ENCODE measurements at places on chromosomes 1 and 21.

DNA sequence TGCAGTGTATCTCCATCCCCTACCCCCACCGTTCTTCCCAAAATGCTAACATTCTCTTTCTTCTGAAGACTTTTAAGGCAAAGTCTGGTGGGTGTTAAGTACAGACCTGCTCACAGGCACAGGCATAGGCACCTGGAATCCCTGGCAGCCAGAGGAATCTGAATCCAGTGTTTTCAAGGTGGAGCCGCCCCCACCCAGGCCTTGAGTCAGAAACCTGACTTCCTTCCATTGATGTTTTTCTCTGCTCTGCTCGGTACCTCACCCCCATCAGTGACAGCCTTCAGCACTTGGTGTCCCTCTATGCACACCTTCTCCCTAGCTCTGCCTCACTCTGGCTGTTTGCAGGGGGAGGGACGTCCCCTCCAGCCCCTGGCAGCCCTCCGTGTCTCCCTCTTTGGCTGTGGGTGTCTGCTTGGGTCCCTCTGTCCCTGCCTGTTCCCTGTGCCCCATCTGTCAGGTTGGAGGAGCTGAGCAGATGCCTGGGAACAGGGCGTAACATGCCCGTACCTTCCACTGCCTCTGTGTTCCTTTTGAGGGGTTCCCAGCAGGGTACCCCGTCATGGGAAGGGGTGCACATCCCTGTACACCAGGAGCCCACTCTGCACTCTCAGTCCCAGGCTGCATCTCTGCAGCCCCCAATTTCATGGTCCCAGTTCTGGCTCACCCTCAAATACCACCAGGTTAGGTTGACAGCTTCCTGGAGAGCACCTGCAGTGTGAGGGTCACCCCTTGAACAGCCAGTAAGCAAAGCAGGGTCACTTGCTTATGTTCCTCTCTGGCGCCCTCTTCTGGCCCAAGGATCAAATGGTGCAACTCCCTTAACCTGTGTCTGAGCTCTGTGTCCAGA lies 6.7 kb downstream of the NCDN start:
- DNase-seq, result peak; percentile 78

DNA sequence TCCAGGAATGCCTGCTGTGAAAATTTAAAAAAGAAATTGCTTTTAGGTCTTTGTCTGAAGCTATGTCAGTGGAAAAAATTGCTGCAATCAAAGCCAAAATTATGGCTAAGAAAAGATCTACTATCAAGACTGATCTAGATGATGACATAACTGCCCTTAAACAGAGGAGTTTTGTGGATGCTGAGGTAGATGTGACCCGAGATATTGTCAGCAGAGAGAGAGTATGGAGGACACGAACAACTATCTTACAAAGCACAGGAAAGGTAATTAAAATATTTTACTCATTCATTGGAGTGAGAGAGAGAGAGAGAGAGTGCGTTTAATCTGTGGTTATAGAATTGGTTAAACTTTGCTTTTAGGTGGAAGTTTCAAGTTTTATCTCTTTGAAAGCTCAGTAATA lies 20.0 kb downstream of the CDC73 start:
- DNase-seq, result no peak

DNA sequence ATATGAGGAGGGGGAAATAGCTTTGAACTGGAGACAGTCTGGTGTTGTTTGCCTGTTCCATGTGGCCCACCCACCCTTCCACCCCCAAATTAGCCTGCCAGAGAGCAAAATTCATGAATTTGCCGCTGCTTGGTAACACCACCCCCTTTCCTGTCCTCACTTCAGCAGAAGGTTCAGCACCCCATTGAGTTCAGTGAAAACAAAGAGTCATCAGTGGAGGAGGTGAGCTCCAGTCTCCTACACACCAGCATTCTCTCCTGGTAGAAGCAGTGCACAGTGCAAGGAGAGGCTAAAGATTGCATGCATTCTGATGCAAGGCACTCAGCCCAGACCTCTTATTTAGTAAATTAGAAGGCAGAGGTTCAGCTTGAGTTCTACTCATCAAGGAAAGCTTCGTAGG lies 99.7 kb upstream of the DYNLT5 start:
- DNase-seq, result no peak

DNA sequence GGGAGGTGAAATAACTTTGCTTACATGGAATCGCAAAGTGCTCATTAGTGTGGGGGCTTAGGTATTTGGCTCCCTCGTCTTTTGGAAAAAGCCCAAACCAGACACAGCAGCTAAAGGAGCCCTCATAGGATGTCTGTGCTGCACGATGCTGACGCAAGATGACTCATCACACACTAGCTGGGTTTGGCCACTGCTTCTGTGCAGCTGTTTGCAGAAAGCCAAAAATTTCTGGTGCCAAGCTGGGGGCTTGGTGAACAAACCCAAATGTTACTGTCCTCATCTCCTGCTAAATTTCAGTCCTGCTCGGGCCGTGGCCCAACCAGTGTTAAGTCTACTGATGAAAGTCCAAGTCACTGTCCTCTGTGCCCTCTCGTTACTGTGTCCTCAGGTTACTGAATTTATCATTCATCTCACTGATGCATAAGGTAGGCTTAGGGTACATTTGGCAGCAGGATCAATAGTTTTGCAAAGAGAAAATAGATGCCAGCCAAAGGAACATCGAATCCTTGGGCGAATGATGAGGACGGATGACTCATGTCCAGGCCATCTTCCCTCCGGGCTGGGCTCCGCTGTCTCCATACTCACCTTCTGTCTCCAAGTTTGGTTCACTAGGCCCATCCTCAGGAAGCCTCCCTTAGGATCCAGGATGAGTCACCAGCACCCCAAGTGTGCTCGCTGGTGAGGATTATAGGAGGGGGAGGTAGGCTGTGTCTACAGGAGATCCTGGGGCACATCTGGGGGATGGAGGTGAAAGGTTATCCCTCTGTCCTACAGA lies 177.7 kb downstream of the ADSS2 start:
- no peak for DNase-seq

DNA sequence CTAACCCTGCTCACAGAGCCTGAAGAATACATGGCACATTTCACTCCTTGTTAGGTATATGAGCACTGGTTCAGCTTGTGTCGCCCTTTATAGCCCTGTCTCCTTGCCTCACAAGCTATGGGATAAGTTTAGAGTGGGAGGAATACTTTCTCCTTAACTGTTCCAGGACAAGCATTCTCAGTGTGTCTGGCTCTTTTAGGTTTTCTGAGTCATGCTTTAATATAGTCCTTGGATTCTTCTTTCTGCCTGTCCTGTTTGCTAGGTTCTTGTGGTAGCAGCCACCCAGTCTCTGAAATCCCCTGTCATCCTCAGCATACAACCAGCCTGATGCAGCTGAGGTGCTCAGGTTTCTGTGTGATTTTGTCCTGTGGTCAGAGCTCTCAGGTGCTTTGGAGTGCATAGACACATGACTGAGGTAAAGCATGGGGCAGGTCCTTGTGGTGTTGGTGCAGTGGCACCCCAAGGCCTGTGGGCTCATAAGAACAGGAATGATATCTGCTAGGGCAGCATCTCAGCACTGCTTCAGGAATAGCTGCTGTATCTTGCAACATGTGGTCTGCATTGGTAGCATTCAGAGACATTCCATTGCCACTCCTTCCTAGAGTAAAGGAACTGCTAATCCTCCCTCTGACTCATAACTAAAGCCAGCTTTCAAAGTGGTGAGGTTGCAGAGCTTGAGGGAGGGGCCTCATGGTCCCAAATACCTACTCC lies 14.2 kb upstream of the CASQ2 start:
- no peak for DNase-seq

GRCh38 chr1:93442741-93443140 lies 5.2 kb upstream of the FNBP1L start:
- DNase-seq, result no peak

DNA sequence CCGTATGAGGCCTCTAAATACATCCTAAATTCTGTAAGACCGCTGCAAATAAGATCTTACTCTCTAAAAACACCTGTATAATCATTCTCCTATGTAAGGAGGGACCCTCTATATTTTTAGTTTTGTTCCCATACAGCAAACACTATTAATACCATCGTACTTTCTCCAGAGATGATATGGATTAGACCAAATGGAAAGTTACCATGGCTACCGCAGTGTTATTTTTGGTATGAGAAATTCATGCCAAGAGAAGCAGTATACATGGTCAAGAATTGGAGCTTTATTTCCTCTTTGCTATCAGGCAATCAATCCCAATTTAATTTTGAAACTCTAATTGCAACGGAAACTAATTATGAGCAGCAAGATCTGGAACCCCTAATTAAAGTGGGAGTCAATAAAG lies 70.0 kb downstream of the BCAR3 start:
- no peak for DNase-seq

DNA sequence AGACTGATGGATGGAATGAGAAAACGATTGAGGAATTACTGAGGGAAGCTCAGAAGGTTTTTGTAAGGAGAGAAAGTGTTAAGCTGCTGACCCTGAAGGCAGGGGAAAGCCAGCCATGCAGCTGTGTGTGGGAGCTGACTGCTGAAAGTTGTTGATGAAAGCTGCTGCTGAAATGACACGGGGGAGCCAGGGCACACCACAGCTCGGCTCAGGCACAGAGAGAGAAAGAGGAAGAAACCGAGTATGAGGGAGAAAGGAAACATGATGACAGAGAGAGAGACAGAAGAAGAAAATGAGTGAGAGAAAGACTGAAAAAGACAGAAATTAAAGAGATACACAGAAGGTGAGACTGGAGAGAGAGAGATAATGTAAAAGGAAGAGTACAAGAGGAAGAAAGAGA lies 115.5 kb downstream of the LRRC53 start:
- DNase-seq, result no peak

DNA sequence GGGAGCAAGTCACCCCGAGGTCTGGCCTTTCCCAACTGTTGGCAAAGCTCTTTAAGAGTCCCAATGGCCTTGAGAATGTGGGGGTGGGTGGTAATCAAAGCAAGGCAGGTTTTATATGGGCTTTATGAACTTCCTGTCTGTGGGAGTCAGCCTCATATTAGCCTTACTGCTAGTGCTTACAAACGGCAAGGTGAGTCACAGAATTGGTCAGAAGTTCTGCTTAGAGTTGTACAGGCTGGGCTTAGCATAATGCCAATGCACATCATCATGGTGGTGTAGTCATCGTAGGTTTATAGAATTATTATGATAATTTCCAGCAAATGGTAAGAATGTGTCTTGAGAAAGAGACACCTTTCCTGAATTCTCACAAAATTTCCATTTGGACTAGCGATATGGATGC lies 192.7 kb upstream of the KIAA0040 start:
- DNase-seq, result no peak

DNA sequence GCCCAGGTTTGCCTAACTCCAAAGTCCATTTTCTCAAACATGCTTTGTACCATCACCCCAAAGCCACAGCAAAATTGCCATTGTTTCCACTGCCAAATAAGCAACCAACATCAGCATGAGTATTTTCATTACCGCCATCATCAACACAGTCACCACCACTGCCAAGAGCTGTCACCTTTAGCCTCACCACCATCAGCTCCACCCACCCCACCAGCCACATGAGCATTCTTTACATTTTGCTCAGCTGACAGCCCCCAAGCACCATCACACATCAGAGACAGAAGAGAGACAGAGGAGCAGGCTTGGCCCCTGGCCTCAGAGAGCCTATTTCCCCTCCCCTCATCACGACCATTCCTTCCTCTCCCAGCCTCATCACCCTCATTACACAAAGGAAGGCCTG lies 42.7 kb downstream of the TAS1R2 start:
- DNase-seq, result no peak

DNA sequence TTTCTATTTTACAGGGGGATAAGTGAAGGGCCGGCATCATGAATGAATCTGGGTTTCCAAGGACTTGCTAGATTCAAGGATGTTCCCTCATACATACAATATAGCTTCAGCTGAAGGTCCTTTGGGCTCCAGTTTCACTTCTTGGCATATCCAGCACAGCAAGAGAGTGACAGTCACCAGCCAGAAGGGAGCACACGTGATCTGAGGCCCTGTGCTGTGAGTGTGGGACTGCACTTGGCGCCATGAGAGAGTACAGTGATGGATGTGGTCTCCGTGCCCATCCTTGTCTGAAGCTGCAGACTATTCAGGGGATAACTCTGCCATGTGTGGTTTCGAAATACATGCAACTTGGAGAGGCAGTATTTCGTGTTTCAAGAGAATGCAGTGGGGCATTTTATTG lies 159.7 kb upstream of the DSCAM start:
- DNase-seq, result no peak

DNA sequence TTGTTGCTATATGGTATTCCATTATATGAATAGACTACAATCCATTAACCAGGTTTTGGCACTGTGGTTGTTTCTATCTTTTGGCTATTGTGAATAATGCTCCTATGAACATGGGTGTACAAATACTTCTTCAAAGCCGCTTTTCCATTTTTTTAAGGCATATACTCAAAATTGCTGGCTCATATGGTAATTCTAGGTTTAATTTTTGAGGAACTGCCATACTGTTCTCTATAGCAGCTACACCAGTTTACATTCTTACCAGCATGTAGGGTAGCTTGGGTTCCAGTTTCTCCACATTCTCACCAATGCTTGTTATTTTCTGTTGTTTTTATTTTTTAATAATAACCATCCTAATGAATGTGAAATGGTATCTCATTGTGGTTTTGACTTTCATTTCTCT lies 19.9 kb upstream of the AGO1 start:
- DNase-seq, result no peak

- peak; percentile 48 for DNase-seq
These were observed 3.5 kb downstream of the NIPAL3 start for GRCh38 chr1:24418898-24419628.

GRCh38 chr1:24878045-24878444 lies 52.0 kb downstream of the RUNX3 start:
- no peak for DNase-seq

GRCh38 chr1:225427235-225428067 lies at the start of gene LBR:
TSS of gene LBR (minus strand) at chr1:225428038. CDS start at chr1:225424075, 3,963 bp downstream.
- DNase-seq, result no peak

DNA sequence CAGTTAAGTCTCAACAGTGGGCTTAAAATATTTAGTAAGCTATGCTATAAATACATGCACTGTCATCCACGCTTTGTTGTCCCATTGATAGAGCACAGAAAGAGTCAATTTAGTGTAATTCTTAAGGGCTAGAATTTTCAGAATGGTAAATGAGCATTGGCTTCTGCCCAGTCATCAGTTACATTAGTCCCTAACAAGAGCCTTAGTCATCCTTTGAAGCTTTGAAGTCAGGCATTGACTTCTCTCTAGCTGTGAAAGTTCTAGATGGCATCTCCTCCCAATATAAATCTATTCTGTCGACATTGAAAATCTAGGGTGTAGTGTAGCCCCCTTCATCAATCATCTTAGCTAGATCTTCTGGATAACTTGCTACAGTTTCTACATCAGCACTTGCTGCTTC lies 12.0 kb upstream of the LPGAT1 start:
- no peak for DNase-seq

DNA sequence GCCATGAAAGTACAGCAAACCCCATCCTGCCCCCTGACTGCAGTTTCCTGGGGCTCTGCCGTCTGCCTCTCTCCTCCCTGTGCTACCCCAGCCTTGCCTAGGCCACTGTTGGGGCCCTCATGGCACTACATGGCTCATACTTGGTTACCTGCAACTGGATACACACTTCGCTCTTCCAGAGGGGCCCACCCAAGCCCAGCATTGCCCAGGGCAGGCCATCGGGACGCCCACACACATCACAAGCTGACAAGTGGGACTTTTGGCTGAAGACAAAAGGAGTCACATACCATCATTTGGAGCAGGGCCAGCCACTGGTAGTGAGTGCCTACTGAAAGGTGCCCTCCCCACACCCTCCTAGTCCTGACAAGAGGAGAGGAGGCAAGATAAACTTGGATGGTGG lies 82.8 kb downstream of the CD247 start:
- DNase-seq, result no peak

- DNase-seq, result no peak
These were observed 2019.8 kb downstream of the NCAM2 start for GRCh38 chr21:23017989-23018388.

Data from NCI-H1105 (cell line).